T-helper 1 cell (primary cell): ENCODE measurements at places on chromosomes 2 and 18.

- no peak for DNase-seq
Observed at GRCh38 chr2:232966122-232966521, 46.9 kb downstream of the NGEF start.

- no peak for DNase-seq
Observed at GRCh38 chr2:314561-315336, 26.9 kb upstream of the ALKAL2 start.

- no peak for DNase-seq
Observed at GRCh38 chr2:204449977-204450376, 95.3 kb upstream of the PARD3B start.

- no peak for DNase-seq
Observed at GRCh38 chr2:52597346-52597745, 1170.3 kb upstream of the CHAC2 start.

- DNase-seq = no peak
Observed at GRCh38 chr2:200667413-200667812, 81.6 kb downstream of the AOX1 start.

GRCh38 chr2:48114256-48114655 is 208.0 kb upstream of the FBXO11 start:
- DNase-seq = no peak

DNA sequence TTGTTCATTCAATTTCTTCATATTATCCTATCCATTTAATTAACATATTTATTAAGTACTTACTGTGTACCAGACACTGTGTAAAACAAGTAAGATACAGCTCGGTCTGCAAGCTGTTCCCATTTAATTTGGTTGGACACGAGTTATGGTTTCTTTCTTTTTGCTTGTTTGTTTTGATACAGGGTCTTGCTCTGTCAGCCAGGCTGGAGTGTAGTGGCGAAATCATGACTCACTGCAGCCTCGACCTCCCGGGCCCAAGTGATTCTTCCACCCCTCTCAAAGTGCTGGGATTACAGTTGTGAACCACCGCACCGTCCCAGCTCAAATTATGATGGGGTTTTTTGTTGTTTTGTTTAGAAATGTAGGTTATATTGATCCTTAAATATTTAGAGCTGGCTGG is 9.0 kb downstream of the CYBRD1 start:
- no peak for DNase-seq

DNA sequence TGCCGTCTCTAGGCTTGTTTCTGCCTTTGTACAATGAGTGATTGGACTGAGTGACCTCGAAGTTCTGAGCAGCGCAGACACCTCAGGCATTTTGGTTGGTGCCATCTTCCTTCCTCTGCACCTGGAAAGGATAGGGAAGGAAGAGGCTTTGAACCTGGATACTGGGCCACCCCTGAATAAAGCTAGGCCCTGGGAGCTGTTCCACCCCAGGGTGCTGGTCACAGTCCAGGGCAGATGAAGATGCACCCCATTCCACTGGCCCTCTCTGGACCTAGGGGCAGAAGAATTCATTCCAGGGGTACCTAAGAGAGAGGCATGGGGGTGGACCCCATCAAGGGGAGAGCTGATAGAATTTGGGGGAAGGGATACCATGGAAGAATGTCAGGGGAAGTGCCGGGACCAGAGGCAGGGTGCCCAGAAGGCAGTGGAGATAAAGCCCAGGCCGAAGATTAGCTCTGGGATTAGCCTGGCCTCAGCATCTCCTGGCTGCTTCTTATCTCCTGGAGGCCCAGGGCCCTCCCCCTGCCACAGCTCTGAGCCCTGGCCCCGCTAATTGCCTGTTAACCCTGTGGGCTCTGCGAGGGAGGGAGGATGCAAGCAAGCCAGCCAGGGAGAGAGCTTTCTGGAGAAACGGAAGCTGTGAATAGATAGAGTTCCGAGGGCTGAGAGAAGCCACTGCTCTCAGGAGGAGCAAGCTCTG is 11.4 kb downstream of the ASIC4 start:
- DNase-seq = no peak
